AML-193 (cell line): ENCODE measurements at places on chromosomes 7 and 10.
A peak's percentile ranks its signal among the peaks of the same experiment; 100 is the strongest.

DNA sequence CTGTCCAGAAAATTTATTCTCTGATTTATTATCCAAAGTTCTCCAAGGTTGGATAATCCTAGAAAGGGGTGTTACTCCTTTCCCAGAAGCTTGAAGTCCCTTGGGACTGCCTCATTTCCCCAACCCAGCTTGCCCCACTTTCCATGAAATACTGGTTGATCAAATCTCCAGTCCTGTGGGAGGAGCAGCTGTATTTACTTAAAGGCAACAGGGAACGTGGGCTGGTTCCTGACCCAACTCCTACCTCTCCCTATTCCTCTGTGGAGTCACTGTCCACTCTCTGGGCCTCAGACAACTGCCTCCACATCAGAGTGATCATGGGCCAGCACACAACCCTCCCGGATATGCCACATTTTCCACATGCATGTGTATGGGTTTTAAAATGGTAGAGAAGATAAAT lies 166.2 kb upstream of the PRR15 start:
- DNase-seq: no peak

GRCh38 chr7:21500117-21500832 lies 42.6 kb upstream of the DNAH11 start:
- DNase-seq: no peak

DNA sequence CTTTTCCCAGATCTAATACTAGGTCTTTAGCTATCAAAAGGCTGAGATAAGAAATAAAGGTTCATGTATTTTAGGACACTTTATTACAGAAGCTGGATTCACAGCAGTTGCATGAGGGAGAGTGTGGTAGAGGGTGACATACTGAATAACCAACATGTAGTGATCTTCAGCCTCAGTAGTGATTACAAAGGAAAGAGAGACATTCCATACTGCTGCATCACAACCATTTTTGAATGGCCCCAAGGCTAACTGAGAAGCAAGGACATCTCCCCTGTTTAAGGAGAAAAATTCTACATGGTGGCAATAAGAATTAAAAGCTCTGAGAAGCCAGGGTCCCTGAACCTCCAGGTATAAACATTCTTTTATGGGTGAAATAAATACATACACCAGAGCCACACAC lies 35.3 kb downstream of the COG5 start:
- no peak for DNase-seq

- no peak for DNase-seq
Observed at GRCh38 chr10:133038036-133038823, 49.5 kb upstream of the ADGRA1 start.

- DNase-seq: no peak
Observed at GRCh38 chr10:29534590-29534989, 100.2 kb downstream of the SVIL start.

DNA sequence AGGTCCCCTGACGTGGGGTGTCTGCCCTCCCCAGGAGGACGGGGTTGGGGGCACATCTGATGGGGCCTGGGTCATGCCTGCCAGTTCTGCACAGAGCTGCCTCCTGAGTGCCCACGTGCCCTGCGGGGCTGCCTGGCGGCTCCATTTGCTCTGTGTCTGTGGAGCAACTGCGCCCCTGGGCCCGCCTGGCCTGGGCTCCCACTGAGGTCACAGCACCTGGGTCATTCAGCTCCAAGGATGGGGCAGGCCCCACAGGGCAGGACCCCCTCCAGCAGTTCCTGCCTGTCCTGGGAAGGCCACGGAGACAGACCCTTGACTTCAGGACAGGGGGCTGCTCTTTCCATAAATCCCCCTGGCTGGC lies 590.6 kb downstream of the PTPRN2 start:
- DNase-seq: no peak

GRCh38 chr7:112723416-112723815 lies 66.8 kb downstream of the TMEM168 start:
- DNase-seq: no peak

DNA sequence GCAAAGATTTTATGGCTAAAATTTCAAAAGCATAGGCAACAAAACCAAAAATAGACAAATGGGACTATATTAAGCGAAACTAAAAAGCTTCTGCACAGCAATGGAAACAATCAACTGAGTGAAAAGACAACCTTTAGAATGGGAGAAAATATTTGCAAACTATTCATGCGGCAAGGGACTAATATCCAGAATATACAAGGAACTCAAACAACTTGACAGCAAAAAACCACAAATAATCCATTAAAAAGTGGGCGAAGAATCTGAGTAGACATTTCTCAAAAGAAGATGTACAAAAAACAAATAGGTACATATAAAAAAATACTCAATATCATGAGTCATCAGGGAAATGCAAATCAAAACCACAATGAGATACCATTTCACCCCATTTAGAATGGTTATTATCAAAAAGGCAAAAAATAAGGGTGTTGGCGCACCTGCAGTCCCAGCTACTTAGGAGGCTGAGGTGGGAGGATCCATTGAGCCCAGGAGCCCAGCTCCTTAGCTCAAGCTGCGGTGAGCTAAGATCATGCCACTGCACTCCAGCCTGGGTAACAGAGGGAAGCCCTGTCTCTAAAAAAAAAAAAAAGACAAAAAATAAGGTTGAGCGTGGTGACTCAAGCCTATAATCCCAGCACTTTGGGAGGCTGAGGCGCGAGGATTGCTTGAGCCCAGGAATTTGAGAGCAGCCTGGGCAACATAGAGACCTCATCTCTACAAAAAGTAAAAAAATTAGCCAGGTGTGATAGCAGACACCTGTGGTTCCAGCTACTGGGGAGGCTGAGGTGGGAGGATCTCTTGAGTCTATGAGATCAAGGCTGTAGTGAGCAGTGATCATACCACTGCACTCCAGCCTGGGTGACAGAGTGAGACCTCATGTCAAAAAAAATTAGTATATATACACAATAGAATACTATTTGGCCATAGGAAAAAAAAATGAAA lies 4.2 kb upstream of the CCM2 start:
- no peak for DNase-seq

DNA sequence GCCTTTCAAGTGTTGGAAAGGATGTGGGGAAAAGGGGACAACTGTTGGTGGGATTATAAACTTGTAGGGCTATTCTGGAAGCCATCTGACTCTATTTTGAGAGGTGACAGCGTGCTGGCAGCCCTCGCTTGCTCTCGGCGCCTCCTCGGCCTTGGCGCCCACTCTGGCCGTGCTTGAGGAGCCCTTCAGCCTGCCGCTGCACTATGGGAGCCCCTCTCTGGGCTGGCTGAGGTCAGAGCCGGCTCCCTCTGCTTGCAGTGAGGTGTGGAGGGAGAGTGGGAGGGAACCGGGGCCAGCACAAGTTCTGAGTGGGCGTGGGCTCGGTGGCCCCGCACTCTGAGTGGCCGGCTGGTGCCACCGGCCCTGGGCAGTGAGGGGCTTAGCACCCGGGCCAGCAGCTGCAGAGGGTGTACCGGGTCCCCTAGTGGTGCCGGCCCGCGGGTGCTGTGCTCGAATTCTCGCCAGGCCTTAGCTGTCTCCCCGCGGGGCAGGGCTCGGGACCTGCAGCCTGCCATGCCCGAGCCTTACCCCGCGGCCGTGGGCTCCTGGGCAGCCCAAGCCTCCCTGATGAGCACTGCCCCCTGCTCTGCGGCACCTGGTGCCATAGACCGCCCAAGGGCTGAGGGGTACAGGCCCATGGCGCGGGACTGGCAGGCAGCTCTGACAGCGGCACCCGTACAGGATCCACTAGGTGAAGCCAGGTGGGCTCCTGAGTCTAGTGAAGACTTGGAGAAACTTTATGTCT lies 33.6 kb downstream of the PLAU start:
- DNase-seq: no peak

DNA sequence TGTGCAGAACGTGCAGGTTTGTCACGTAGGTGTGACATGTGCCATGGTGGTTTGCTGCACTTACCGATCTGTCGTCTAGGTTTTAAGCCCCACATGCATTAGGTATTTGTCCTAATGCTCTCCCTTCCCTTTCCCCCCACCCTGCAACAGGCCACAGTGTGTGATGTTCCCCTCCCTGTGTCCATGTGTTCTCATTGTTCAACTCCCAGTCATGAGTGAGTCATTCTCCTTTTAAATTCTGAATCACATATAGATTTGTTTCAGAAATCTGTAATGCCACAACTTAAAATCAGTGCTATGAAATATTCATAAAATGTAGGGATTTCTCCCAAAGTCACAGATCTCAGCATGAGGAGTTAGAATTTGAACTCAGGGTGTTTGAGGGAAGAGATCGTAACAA lies 552.5 kb upstream of the MBL2 start:
- no peak for DNase-seq

DNA sequence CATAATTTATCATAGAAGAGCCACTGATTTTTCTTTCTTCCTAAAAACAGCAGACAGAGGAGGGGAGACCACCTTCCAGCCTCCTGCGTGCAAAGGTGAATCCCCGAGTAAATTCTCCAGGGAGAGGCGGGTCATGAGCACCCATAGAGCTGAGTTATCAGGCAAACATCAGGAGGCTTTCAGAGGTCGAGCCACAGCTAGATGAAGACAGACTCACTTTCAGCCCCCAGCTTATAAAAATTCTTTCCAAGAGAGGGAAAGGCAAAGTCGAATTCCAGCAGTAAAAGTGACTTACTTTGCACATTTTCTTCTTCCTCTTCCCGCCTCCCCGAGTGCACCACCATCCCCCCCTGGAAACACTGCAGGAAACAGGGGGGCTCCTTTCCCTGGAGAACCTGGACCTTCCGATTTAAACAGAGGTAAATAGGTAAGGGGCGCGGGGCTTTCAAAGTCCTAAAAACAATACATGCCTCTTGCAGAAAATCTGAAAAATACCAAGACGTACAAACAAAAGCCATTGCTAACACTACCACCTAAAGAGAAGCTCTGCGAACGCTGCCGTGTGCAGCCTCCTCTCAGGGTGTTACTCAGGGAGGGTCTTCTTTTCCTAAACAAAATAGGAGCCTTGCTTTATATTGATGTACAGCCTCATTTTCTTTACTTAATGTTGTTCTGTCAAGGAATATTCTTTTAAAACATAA lies 163.8 kb downstream of the SVIL start:
- no peak for DNase-seq

DNA sequence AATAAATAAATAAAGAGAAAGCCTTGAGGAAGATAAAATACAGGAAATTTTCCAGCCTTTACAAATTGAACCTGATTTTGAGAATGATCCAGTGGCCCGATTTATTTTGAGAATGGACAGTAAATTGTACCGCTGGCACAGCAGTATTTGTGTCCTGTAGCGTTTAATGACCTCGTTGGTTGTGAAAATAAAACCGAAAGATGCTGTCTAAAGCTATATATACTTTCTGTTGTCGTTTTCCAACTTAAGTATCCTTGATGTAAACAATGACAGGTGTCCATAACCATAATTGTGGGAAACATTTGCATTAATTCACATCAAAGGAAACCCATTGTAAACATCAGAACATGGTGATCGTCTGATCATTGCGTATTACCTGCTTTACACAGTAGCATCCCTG lies 38.8 kb downstream of the TBXAS1 start:
- DNase-seq: no peak

- DNase-seq: no peak
Observed at GRCh38 chr10:122467701-122468100, 6.3 kb downstream of the HTRA1 start.

GRCh38 chr7:84677117-84677732 lies 482.6 kb upstream of the SEMA3A start:
- no peak for DNase-seq

GRCh38 chr7:29354340-29354739 lies 159.8 kb downstream of the CHN2 start:
- DNase-seq: no peak

DNA sequence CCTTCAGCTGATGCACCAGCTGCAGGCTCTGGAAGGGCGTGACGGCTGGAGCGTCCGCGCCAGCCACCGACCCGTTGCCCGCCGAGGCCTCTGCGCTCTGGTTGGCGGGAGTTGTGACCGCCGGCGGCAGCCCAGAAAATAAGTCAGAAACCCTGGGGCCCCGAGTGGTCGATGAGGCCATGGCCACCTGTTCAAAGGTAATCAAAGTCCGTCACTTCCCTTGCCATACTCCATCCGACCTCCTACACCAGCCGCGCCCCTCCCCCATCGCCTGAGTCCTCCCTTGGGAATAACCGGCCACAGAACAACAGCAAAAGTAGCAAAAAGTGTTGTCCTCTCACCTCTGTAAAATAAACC lies 406 bp downstream of the PRLHR start:
- no peak for DNase-seq

DNA sequence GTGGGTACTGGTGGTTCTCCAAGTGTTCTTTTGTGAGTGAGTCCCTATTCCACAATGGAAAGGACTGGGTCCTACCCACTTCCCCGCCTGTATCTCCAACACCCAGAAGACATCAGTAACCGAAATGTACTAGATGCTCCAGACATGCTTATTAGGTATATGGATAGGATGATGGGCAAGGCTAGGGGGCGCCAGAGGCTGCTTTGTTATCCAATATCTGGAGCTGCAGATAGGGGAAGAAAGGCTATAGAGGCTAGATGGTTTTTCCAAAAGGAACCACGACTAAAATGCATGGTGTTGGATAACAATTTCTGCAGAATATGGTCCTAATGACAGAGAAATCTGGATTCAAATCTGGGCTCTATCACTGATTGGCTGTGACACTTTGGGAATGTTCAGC lies 56.2 kb upstream of the TM9SF3 start:
- DNase-seq: peak; percentile 74

DNA sequence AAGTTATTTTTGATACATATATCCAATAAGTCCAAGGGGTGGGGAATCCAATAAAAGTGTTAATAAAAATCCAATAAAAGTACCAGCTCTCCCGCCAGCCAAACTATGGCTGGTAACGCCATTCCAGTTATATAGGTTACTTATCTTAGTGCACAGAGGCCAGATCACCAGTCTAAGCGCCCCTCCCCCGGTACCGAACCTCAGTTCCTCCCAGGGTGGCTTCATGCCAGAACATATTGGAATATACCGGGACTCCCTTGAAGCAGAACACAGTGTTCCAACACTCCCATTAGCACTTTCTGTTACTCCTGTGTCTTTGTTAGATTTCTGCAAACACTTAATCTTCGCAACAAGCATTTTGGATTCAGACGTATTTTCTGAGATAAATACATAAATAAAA lies 7.5 kb downstream of the FBH1 start:
- no peak for DNase-seq

- DNase-seq: no peak
Observed at GRCh38 chr7:111394891-111395290, 167.4 kb downstream of the IMMP2L start.

DNA sequence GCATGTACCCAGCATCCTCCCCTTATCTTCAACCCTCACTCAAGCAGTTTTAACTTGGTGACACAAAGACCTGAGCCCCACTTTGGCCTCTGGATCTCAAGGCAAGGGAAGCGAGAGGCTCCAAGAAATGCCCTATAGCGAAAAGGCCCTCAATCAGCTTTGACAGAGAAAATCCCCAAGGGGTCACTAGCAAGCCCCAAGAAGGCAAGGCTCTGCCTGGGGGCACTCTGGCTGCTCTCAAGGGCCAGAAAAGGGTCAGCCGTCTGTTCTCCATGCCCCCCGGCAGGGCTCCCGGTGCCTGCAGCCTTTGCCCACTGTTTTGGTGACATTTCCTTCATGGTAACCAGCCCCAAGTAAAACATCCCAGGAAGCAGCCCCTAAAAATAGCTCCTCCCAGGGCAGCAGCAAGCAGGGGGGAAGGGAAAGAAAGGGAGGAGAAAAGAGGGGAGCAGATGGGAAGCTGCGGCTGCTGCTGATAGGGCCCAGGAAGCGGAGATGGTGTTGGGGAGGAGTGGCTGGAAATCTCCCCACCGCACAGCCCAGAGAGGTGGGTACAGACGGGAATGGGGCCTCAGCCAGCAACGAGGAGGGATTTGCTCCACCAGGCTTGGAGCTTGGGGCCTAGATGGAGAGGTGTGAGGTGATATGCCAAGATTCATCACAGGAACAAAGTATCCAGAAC lies 7.1 kb downstream of the CAMK2G start:
- DNase-seq: no peak

GRCh38 chr7:105815576-105815975 lies 60.8 kb downstream of the ATXN7L1 start:
- DNase-seq: no peak

GRCh38 chr7:32257621-32258020 lies 187.4 kb upstream of the PDE1C start:
- no peak for DNase-seq
